ENCODE measurements at places on chromosomes 1 and 21. TPM values are rescaled to one million over a fixed set of nuclear protein-coding genes. Genes with fewer than 3 reads are reported as not detected.

Gene BTBD19
- 7.0 TPM for total RNA-seq

DNA sequence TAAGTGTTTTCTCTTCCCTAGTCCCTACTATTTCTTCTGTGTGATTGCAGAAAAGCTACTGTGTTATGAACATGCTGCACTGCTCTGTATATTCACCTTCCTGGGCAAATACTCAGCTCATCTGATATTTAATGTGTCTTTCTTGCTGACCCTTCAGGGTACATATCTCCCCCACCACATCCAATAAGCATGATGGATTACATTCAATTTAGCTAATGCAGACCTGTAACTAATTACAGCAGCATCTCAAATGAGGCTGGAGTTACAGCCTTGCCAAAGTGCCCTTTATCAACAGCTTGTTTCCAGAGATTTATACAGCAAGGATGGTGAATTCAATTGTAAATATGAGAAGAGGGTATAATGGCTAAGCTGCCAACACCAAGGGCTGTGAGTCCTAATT lies 144.0 kb downstream of the KCNH1 start:
- H3K4me1 ChIP-seq: no peaks in the 10 kb centered on the region
- DNase-seq: no peak
- H3K4me3 ChIP-seq: no peak overlapping the region
- no peak overlapping the region for H3K27ac ChIP-seq
- H3K27me3 ChIP-seq: no peaks in the 10 kb centered on the region
- H3K36me3 ChIP-seq: no peaks in the 10 kb centered on the region

DNA sequence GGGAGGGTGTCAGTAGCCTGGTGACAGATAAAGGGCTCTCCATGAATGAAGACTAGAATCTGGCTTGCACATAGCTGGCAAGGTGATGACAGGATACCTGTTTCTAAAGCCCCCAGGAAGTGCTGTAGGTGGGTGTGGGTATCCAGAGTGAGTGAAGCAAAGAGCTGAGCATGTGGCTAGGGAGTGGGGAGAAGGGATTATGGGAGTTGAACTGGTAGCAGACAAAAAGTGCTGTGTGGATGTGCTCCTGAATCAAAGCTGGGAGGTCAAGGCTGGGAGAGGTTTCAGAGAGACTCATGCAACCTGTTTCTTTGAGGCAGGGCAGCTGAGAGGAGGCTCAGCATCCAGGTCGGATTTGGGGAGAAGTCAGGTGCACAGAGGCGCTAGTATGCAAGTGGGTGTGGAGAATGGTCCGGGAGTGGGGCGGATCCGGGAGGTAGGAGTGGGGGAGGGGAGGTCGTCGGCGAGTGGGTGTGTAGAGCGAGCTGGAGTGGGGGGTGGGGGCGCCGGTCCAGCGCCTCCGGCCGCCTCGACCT lies 600 bp downstream of the ASTN1 start:
- no peak overlapping the region for H3K27ac ChIP-seq
- peaks cover 51% of the 10 kb centered on the region for H3K27me3 ChIP-seq
- DNase-seq: no peak
- no peaks in the 10 kb centered on the region for H3K36me3 ChIP-seq
- H3K4me3 ChIP-seq: no peak overlapping the region

Gene NCMAP
- total RNA-seq: 20.2 TPM

DNA sequence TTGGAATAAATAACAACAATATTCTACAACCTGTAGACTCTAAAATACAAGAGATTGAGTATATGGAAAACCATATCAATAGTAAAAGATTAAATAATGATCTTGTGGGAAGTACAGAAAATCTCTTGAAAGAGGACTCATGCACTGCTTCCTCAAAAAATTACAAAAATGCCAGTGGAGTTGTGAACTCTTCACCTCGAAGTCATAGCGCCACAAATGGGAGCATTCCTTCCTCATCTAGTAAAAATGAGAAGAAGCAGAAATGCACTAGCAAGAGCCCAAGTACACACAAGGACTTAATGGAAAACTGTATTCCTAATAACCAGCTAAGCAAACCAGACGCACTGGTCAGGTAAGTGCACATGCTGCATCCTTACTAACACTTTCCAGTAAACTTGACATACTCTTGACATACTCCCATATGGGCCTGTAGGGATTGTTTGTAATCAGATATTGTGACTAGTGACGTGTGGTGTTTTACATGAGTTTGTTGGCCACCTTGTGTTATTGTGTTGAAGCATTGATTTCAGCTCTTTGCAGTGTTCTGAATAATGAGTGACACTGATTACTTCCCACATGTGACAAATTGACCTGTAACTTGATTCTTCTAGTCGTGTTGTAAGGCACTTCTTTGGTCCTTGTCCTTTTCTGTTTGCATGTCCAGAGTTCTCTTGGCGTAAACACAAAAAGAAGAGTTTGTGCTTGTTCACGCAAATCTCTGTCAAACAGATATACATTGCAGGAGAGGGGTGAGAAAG lies 28.0 kb downstream of the MACO1 start:
- peaks cover 18% of the 10 kb centered on the region for H3K4me1 ChIP-seq
- no peak overlapping the region for H3K4me3 ChIP-seq
- no peaks in the 10 kb centered on the region for H3K27me3 ChIP-seq
- H3K36me3 ChIP-seq: peaks cover 8% of the 10 kb centered on the region

DNA sequence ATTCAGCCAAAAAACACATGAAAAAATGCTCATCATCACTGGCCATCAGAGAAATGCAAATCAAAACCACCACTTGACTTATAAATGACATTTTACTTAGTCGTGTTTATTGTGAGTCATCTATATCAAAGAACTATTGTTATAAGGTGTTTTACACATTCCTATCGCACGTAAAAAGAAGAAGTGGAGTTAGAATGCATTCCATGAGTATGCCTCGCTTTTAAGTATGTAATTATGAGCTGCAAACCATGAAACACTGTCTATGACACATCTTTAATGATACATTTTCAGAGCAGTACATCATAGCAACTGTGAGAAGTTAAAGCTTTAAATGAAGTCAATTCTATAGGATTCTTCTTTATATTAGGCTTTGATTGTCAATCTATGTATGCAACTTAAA lies 614.3 kb upstream of the ADAMTS5 start:
- no peaks in the 10 kb centered on the region for H3K36me3 ChIP-seq
- H3K27ac ChIP-seq: no peak overlapping the region
- no peaks in the 10 kb centered on the region for H3K27me3 ChIP-seq
- H3K4me3 ChIP-seq: no peak overlapping the region

DNA sequence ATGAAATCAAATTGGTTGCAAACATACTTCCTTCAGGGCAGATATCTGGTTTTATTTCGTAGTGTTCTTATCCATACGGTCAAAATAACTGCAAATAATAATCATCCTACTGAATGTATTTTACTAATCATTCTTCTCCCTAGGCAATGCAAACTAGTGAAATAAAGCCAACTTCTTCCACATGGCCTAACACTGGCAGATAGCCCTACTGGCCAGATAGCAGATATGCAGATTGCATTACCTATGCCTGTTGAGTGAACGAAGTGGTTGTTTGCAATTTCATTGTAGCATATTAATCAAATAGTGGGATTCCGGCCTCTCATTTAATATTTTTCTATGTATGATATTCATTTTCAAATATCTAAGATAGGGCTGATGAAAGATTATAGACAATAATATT lies 116.2 kb downstream of the CENPF start:
- H3K4me3 ChIP-seq: no peak overlapping the region
- no peaks in the 10 kb centered on the region for H3K4me1 ChIP-seq
- no peaks in the 10 kb centered on the region for H3K27me3 ChIP-seq
- no peak for DNase-seq

GRCh38 chr21:22791376-22791775 lies 1793.2 kb downstream of the NCAM2 start:
- H3K4me3 ChIP-seq: no peak overlapping the region
- H3K27ac ChIP-seq: no peak overlapping the region
- no peaks in the 10 kb centered on the region for H3K36me3 ChIP-seq
- DNase-seq: no peak
- no peaks in the 10 kb centered on the region for H3K4me1 ChIP-seq
